ENCODE measurements at places on chromosomes 1 and 21.

DNA sequence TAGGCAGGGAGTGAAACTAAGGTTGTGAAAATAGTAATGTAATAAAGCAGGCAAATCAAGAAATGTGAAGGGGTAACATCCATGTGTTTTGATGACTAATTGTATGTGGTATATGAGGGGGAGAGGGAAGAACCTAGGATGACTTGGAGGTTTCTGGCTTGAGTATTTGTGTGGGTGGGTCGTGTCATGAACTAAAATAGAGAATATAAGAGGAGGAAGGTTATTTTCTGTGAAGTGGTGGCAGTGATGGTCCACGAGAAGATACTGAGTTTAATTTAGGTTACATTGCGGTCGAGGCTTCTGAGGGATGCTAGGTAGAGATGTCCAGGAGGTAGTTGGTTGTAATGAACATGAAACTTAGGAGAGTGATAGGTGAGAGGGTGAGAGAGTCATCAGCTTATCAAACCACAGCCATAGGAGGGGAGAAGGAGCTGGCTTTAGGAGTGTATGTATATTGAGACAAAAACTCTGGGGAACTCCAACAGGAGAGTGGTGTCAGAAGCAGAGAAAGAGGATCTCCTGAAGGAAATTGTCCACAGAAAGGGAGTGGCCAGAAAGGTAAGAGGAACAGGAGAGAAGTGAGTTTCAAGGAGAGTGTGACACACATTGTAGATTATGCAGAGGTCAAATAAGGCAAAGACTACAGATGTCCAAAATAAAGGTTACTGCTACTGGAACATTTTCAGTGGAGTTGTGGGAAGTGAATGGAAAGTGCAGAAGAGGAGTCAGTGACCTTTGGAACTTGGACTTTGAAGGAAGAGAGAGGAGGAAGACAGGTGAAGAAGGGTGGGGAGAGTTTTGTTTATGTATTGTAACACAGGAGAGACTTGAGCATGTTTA is 89.0 kb upstream of the MACF1 start:
- no peak overlapping the region for H3K27ac ChIP-seq
- no peaks in the 10 kb centered on the region for H3K36me3 ChIP-seq
- no peaks in the 10 kb centered on the region for H3K27me3 ChIP-seq
- no peak for DNase-seq

DNA sequence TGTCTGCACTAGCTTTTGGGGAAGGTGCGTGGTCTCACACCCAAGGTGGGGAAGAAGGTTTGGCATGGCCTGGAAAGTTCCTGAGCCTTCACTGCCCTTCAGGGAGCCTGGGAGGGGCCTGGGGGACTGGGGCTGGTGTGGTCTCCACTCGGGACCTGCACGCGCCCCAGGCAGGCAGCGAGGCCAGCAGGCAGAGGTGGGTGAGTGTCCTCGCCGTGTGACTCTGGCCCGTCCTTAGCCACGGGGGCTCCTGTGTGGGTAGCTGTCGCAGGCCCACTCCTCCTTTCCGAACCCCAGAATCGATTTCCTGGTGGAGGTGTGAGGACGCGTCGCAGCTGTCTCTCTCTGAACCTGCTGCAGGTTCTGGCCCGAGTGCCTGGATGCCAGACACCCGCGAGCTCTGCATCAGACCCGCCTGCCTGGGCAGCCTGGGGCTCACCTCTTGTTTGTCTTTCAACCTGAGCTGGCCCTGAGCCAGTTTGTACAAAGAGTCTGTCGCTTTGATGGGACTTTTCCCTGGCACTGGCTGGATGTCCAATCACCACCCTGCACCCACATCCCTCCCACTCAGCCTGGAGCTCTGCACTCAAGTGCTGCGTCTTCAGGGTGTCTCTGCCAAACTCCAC is 36.0 kb upstream of the SLC19A1 start:
- no peak overlapping the region for H3K4me3 ChIP-seq
- no peaks in the 10 kb centered on the region for H3K36me3 ChIP-seq
- no peak overlapping the region for H3K27ac ChIP-seq

DNA sequence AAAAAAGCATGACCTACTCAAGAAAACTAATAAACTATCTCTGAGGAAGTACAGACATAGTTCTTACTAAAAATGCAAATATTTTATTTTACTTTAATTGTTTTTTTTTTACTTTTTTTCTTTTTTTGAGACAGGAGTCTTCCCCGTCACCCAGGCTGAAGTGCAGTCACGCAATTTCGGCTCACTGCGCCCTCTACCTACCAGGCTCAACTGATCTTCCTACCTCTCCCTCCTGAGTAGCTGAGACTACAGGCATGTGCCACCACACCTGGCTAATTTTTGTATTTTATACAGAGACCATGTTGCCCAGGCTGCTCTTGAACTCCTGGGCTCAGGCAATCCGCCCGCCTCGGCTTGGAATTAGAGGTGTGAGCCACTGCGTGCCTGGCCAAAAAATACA is 1263.1 kb downstream of the KCNT2 start:
- no peaks in the 10 kb centered on the region for H3K27me3 ChIP-seq
- H3K4me3 ChIP-seq = no peak overlapping the region
- no peaks in the 10 kb centered on the region for H3K36me3 ChIP-seq
- no peak for DNase-seq

DNA sequence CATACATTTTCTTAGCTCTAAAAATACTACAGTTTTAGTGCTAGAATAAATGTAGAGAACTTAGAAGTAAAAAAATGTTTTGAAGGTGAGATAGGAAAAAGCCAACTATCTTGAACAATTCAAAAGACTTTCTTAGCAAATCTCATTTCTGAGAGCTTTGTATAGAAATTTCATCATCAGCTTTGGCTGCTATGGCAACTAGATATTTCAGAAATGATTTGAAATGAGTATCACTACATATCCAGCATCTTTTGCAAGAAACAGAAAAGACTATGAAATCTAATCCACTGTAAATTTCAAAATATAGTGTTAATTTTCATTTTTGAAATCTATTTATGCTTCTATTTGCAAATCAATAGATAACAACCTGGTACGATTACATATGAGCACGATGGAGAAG is 57.7 kb downstream of the RGS7 start:
- H3K4me1 ChIP-seq = no peaks in the 10 kb centered on the region
- H3K27ac ChIP-seq = no peak overlapping the region
- no peak for DNase-seq
- H3K36me3 ChIP-seq = no peaks in the 10 kb centered on the region
- no peak overlapping the region for H3K4me3 ChIP-seq

GRCh38 chr1:97364086-97364485 is 556.7 kb downstream of the DPYD start:
- H3K27me3 ChIP-seq = no peaks in the 10 kb centered on the region
- peaks cover 6% of the 10 kb centered on the region for H3K36me3 ChIP-seq
- no peak overlapping the region for H3K4me3 ChIP-seq

DNA sequence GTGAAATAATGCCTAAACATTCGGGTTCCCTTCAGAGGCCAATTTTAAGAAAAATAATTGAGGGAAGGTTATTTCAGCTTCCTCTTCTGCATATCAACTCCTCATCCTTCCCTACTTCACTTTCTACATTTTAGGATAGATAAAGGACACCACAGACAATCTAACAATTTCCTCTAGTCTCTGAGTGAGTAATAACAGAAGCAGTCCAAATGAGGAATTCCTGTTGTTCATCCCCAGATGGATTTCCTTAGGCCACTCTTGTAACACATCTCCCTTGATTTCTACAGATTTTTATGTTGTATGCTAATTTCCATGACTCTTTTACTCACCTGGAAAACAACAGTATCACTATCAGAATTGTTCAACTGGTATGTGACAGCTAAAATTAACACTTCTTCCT is 87.7 kb upstream of the LYPLAL1 start:
- H3K27me3 ChIP-seq = no peaks in the 10 kb centered on the region
- H3K27ac ChIP-seq = no peak overlapping the region
- H3K4me1 ChIP-seq = no peaks in the 10 kb centered on the region
- H3K36me3 ChIP-seq = no peaks in the 10 kb centered on the region

DNA sequence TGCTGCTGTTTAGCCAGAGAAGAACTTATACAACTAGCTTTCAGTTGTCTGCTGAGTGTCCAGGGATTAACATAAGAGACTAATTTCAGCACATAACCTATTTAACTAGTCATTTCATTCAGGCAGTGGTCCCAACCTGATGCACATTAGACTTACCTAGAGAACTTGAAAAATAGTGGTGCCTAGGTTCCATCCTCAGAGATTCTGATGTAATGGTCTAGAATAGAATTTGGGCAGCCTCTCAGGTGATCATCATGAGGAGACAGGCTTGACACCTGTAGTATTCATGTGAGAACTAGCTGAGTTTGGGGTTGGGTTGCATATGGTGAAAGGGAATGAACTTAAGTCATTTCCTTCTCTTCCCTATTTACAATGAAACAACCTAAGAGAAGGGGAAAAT is 24.8 kb downstream of the CNST start:
- no peaks in the 10 kb centered on the region for H3K4me1 ChIP-seq
- DNase-seq = no peak
- no peaks in the 10 kb centered on the region for H3K27me3 ChIP-seq
- H3K4me3 ChIP-seq = no peak overlapping the region
- H3K36me3 ChIP-seq = no peaks in the 10 kb centered on the region

- H3K27ac ChIP-seq = peak overlapping the region; percentile 85
- no peak for DNase-seq
- no peak overlapping the region for H3K4me3 ChIP-seq
- H3K4me1 ChIP-seq = peaks cover 37% of the 10 kb centered on the region
Observed at GRCh38 chr1:109399326-109399957, 1.7 kb upstream of the SORT1 start.

DNA sequence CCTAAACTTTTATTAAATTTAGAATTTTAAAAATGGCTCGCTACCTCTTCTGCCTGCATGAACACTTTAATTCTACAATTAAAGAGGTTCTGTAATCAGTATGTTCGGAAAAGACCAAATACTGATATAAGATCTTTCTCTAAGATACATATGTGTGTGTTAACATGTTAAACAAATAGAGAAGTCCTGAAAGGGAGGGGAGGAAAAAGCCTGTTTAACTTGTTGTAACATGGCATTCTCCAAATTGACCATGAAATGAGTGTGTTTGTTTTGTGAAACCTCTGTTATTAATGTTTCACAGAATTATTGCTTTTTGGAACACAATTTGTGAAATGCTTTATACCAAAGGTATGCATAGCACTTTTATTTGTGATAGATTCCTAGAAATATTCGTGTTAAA is 77.0 kb downstream of the MARK1 start:
- H3K36me3 ChIP-seq = no peaks in the 10 kb centered on the region
- no peak overlapping the region for H3K4me3 ChIP-seq
- no peak overlapping the region for H3K27ac ChIP-seq
- no peaks in the 10 kb centered on the region for H3K4me1 ChIP-seq
- no peak for DNase-seq
- H3K27me3 ChIP-seq = no peaks in the 10 kb centered on the region

GRCh38 chr21:32463367-32463766 is 50.9 kb downstream of the EVA1C start:
- peaks cover 22% of the 10 kb centered on the region for H3K4me1 ChIP-seq
- H3K27me3 ChIP-seq = no peaks in the 10 kb centered on the region
- no peak overlapping the region for H3K4me3 ChIP-seq

GRCh38 chr1:228445843-228446650 is 29.4 kb upstream of the TRIM17 start:
- no peak overlapping the region for H3K27ac ChIP-seq
- peaks cover 67% of the 10 kb centered on the region for H3K27me3 ChIP-seq
- peak overlapping the region; percentile 41 for H3K4me3 ChIP-seq

DNA sequence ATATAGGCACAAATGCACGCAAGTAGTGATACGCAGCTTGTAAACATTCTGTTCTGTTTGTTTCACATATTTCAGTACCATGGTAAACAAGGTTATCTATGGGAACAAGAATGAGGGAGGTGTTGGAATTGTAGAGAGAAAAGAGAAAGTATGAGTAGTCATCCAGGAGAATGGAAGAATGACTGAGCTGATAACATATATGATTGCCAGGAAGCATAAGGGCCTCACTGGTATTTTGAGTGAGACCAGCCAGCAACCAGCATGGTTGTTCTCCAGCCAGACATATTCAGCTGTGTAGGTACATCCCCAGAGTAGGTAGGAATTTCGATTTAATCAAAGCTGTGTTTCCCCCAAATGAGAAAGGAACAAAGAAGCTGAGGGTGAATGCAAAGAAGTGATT is 58.9 kb upstream of the ARTN start:
- H3K36me3 ChIP-seq = no peaks in the 10 kb centered on the region
- no peak overlapping the region for H3K27ac ChIP-seq
- no peak for DNase-seq
- peaks cover 14% of the 10 kb centered on the region for H3K4me1 ChIP-seq
- no peaks in the 10 kb centered on the region for H3K27me3 ChIP-seq

DNA sequence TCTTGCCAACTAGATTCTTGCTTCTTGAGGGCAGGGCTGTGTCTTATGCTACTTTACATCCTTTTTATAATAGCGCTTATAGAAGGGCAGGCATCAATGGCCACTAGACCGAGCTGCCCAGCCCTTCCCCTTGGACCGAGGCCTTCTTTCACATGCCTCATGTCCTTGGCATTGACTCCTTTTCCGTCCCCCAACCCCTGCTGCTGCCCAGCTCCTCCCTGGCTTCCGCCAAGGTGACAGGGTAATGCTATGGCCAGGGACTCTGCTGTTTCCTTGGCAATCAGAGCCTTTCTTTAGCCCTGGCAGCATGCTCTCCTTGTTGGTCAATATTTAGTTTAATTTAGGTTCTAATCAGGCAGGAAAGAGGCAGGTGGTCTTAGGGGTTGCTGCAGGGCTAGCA is 48.2 kb downstream of the DDX20 start:
- no peaks in the 10 kb centered on the region for H3K27me3 ChIP-seq
- no peak overlapping the region for H3K4me3 ChIP-seq
- no peaks in the 10 kb centered on the region for H3K36me3 ChIP-seq
- H3K4me1 ChIP-seq = no peaks in the 10 kb centered on the region
- DNase-seq = no peak

DNA sequence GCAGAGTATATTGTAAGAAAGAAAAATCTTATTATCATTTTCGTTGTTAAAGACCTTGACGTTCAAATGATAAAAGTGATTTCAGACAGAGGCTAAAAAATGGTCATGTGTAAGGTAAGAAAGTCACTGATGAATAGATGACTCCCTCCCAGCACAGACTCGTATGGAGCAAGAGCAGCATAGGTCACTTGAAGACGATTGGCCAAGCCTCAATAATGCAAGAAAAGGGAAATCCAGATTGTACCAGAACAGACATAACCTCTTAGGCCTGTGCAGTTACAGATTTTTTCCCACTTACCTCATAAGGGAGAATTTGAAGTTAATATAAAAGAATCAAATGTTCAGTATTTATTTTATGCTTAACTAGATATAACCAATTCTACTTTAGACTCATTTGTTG is 16.3 kb upstream of the OLFML2B start:
- no peaks in the 10 kb centered on the region for H3K27me3 ChIP-seq
- no peak for DNase-seq
- no peaks in the 10 kb centered on the region for H3K4me1 ChIP-seq
- H3K27ac ChIP-seq = no peak overlapping the region
- no peaks in the 10 kb centered on the region for H3K36me3 ChIP-seq

Data from esophagus squamous epithelium (tissue), 5 donors.